Activated naive CD4-positive, alpha-beta T cell treated with anti-CD3 and anti-CD28 coated beads for 36 hours (primary cell): ENCODE measurements at places on chromosomes 6 and 20. TPM values are rescaled to one million over a fixed set of nuclear protein-coding genes. Genes with fewer than 3 reads are reported as not detected.
A peak's percentile ranks its signal among the peaks of the same experiment; 100 is the strongest.

The EDN3 gene
- total RNA-seq: not detected

The FAM217A gene
- total RNA-seq: not detected

GRCh38 chr6:127869772-127870404, 31.0 kb downstream of the THEMIS start:
- no peaks in the 10 kb centered on the region for H3K27me3 ChIP-seq
- H3K4me3 ChIP-seq: peak overlapping the region; percentile 63
- DNase-seq: no peak
- peak overlapping the region; percentile 32 for H3K27ac ChIP-seq
- peaks cover 47% of the 10 kb centered on the region for H3K4me1 ChIP-seq

DNA sequence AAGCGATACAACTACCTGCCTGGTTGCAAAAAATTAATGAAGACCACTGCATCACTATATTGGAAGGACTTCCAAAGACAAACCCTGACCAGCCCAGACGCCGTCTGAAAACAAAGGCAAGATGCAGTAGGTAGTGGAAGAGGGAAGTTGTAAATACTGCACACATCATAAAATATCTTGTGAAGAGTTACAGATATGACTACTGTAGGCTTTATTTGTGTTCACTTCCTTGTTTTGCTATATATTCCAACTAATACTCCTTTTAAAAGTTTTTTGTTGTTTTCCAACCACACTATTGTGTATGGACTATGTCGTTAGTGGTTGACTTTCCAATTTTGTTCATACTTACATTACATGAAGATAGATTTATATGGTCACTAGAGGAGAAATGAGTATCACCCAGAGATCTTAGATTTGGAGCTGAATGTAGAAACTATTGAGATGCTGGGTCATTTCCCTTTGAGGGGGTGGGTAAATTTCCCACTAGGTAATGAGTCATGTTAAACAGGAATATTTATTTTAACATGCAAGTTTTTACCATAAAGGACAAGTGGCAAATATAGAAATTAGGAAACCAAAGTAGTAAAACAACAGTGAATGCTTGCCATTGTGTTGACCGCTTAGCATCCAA, 16.6 kb upstream of the TXLNB start:
- no peaks in the 10 kb centered on the region for H3K27me3 ChIP-seq
- H3K36me3 ChIP-seq: no peaks in the 10 kb centered on the region
- H3K4me1 ChIP-seq: peaks cover 25% of the 10 kb centered on the region

GRCh38 chr20:24633521-24633920, 164.1 kb downstream of the SYNDIG1 start:
- no peaks in the 10 kb centered on the region for H3K27me3 ChIP-seq
- H3K36me3 ChIP-seq: no peaks in the 10 kb centered on the region
- no peak overlapping the region for H3K27ac ChIP-seq
